Stimulated activated CD4-positive, alpha-beta T cell treated with anti-CD3 and anti-CD28 coated beads, Interleukin-15, amount 100 ng/mL, for 1 hour (primary cell): ENCODE measurements at places on chromosomes 5 and 9.

DNA sequence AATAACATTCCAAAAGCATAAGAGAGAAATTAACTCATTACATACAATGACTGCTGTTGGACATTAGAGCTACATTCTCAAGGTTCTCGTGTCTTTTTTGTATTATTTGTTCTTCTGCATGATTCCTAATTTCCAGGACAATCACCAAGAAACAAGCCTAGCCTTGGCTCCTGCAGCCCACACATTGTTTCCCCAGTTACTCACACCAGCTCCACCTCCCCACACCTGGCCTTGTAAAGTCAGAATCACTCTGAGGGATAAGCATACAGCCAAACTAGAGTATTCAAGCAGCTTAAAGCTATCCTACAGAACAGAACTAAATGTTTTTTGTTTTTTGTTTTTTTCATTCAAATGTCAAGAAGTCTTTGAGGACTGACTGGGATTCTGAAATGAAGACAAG, 189.2 kb downstream of the HINT1 start:
- no peak for DNase-seq

- DNase-seq, result no peak
Observed at GRCh38 chr5:3343211-3343610, 252.4 kb upstream of the IRX1 start.

GRCh38 chr5:107466233-107466769, 204.4 kb downstream of the EFNA5 start:
- no peak for DNase-seq

DNA sequence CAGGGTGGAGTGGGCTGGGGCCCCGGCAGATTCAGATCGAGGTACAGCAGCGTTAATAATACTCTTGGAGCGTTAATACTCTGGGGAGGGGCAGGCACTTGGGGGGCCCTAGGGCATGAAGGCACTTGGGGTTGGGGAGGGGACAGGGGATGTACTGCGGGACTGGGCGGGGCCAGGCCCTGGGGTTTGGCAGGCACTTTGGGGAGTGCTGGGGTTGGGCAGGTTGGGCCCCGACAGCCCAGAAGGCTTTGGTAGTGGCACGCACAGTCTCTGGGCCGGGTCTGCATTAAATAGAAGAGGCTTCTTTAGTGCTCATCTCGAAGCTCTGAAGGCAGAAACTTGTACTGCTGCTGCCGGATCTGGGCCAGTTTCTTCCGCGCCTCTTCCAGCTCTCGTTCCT, 7.8 kb upstream of the TPM2 start:
- DNase-seq, result no peak

DNA sequence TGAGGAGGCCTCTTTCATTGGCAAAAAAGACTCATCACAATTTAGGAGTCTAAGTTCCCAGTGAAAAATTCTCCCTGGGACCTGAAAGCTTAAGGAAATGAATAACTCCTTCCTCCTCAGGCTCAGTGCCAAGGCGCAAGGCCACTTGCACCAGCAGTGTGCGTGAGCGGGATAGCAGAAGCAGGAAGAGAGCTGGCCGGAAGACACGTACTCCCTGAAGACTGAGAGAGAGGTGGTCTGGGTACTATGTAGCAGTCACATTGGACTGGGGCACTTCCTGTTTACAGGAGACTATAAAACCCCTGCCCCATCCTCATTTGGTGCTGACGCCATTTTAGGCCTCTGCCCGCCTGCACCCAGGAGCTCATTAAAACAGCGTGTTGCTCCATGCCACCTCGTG, 66.3 kb upstream of the IL33 start:
- DNase-seq, result no peak

DNA sequence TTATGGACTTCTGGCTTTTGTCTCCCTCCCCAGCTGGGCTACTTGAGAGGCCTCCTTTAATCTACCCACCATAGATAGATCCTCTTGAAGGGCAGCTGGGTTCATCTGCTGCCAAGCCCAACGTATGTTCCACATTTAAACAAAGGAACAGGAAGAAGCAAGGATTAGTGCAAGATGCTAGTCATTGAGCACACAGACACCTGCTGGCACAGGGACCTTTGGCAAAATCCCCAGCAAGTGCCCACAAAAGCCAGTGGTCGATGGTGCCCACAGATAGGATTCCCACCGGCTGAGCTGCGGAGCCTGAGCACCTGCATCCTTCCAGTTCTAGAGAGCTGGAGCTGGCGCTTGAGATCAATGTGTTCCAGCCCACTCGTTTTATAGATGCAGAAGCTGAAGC, 57.7 kb upstream of the SHB start:
- DNase-seq, result no peak

DNA sequence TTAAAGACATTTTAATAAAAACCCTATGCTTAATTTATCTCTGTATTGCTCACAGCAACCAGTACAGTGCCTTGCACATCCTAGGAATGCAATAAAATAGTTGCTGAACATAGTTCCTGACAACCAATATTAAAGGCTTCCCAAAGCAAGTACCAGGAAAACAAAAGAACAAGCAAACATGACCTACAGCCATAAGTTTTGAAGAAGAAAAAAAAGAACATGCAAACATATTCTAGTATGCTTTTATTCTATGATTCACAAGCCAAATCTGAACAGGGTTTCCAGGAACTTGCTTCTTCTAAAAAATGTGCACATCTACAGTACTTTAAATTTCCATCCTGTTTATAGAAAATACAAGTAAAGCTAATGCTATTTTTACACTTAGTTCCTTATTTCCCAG, 4.5 kb downstream of the CEMIP2 start:
- DNase-seq, result no peak

GRCh38 chr9:6900440-6900883, 142.7 kb downstream of the KDM4C start:
- no peak for DNase-seq

DNA sequence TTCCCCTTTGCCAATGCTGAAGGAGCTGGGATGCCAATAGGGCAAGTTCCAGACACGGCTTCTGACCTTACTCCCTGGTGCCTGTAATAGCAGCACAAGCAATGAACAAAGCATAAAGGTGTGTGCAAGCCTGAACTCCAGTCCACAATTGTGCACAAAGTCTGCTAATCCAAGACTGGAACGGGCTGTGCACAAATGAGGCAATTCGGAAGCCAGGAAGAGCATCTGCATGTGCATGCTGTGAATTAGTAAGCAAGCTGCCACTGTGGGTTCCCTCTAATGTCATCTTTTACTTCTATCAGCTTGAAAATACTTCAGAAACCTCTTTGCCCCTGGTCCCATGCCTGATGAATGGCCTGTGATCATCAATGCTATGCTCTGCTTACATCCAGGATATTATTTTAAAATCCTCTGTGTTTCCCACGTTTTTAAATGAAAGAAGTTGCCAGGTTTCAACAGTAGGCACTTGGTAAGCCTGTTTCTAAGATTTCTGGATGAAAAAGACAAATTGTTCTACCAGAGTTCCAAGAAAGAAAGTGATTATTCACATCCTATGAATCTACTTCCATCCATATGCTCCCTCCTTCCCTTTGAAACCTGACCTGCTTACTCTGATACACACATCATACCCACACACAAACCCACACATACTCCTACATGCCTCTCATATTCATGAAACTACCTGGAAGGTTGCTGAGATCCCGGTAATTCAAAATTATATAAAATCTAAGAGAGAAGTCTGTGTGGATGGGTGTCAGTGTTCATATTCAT, 165.7 kb downstream of the KCTD16 start:
- no peak for DNase-seq

- no peak for DNase-seq
Observed at GRCh38 chr5:6660688-6661087, 27.4 kb downstream of the SRD5A1 start.

- no peak for DNase-seq
Observed at GRCh38 chr5:84016085-84016484, 295.4 kb upstream of the HAPLN1 start.

DNA sequence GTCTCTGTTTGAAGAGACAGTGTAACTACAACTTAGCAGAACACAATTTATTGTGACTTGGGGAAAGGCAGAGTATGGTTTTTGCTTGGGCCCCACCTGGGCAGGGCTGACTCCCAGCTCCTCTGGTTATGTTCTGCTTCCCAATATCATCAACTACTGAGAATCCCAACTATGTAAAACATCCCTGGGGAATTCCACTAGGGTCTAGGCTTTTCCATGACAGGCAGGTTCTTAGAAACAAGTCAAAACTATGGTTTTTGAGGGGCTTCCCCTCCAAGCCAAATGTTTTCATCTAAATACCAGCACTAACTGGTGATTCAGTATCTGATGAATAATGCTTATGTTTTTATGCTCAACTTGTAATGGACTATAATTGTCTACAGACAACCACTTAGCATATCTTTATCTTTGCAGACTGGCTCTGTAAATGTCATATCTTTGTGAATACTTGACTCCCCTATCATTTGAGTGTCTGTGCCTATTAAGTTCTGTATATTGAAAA, 409.5 kb downstream of the PDE4D start:
- no peak for DNase-seq

- DNase-seq, result no peak
Observed at GRCh38 chr5:65326922-65327321, 154.8 kb downstream of the ADAMTS6 start.

DNA sequence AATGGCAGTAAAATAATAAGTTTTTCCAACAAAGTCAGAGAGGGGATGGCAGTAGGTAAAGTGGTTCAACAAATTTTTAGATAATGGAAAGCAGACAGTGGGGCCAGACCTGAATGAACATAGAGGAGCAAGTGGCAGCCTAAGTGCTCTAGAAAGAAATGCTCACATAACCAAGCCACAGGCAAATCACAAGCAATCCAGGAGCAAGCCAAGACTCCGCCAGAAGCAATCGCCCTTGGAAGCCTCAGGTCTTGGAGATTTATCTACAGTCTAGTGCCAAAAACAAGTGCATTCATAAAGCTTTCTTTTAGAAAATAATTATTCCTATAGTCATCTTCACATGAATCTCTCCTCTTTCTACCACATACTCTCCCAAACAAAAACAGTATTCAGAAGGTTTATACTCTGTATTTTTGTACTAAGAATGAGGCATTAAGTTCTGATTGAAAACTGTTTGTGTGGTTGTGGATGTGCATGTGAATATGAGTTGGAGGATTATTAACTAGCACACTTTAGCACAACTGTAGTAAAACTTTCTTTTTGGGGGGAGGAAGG, 375.5 kb downstream of the CDH9 start:
- no peak for DNase-seq

- no peak for DNase-seq
Observed at GRCh38 chr9:34463098-34463900, 4.7 kb downstream of the DNAI1 start.

DNA sequence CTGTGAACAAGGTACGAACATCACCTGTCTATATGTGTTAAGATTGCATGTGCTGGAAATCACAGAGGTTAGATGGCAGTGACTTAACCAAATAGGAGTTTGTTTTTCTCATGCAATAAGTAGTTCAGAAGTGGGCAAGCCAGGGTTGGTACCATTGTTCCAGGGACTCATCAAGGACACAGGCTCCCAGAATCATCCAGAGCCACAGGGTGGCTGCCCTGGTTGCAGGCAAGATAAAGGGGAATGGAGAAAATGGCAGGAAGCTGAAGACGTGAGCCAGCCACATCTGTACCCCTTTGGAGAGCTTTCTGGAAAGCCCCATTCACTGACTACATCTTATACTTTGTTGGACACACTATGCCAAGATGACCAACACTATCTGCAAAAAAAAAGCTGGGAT, 126.0 kb upstream of the IL12B start:
- no peak for DNase-seq

GRCh38 chr5:177553671-177554429, 513 bp downstream of the FAM193B start:
- peak; percentile 4 for DNase-seq

- DNase-seq, result peak; percentile 25
Observed at GRCh38 chr5:14685757-14686156, 21.2 kb downstream of the OTULIN start.

DNA sequence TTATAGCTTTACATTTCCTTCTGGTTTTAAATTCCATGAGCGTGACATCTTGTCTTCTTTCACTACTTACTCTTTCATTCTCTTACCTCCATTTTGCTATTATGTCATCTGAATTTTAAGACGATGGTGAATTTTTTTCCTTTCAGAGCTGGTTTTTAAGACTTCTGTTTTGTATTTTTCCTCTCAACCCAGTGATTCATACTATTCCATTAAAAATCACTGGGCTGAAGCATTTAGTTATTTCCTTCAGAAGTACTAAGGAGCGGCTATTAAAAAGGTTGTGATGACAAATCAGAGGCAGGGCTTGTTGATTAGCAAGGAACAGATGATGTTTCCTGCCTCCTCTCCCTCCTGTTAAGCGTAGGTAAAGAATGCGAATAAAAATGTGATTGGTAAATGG, 16.5 kb downstream of the AGXT2 start:
- DNase-seq, result no peak

- DNase-seq, result no peak
Observed at GRCh38 chr9:37031902-37032301, 2.2 kb downstream of the PAX5 start.

GRCh38 chr9:90722071-90722470, 79.4 kb upstream of the DIRAS2 start:
- no peak for DNase-seq

DNA sequence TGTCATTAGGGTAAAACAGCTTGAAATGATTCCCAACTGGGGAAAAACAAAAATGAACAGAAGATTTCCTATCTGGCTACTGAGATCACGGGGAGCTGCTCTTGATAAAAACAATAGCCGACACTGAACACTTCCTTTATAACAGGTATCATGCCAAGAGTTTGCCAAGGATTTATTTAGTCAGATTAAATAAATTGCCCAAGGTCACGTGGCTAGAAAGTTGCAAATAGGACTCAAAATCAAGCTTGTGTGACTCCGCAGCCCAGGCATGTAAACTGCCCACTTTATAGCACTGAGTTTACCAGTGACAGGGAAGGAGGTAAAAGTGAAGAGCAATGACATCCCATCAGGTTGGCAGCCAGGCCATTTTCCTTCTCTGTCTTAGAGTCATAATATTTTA, 120.7 kb upstream of the ZNF618 start:
- no peak for DNase-seq

GRCh38 chr9:34985311-34985899, 4.1 kb upstream of the DNAJB5 start:
- DNase-seq, result no peak

DNA sequence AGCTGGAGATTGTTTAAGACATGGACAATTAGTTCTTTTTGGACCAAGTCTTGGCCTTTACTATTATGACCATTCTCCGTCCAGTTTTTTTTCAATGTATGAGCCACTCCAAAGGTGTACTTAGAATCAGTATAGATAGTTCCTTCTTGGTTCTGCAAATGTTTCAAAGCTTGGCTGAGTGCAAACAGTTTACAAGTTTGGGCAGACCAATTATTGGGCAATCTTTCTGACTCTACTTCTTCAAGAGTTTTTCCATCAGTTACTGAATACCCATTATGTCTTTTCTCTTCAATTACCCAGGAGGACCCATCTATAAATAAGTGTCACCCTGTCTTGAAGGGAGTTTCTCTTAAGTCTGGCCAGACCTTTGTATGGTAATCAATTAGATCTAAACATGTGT, 15.5 kb downstream of the IFT74 start:
- DNase-seq, result no peak

DNA sequence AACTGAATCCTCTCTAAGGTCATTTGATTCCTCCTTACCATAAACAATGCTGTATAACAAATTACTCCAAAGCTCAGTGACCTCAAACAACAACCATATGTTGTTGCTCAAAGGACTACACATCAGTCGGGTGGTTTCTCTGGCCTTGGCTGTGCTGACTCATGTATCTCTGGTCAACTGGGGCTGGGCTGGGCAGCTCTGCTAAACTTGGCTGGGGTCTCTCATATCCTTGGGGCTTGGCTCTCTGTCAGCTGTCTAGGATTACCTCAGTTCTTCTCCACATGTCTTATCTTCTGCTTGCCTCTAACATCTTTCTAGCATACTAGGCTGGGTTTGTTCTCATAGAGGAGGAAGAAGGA, 86.4 kb downstream of the GALNT10 start:
- no peak for DNase-seq
